ENCODE measurements at places on chromosomes 4 and X.

GRCh38 chr4:16794816-16795445, 103.5 kb downstream of the LDB2 start:
- DNase-seq: peak; percentile 37

- DNase-seq: peak; percentile 69
Measured at GRCh38 chr4:81472281-81473182, 825 bp upstream of the RASGEF1B start.

DNA sequence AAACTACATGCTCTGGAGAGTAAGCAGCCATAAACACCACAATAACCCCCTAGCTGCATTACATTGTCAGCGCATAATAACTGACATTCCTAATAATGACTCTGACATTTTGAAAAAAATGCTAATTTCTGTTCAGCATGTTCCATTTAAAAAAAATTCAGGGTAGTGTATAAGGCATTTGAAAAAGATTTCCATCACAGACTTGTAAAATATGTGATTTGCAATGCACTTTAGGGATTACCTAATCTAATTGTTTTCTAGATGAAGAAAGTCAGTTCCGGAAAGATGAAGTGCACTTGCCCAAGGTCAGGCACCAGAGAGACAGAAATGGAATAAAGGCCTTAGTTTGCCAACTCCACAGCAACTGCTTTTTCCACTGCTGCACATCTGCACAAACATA, 55.3 kb downstream of the FANCB start:
- no peak for DNase-seq

DNA sequence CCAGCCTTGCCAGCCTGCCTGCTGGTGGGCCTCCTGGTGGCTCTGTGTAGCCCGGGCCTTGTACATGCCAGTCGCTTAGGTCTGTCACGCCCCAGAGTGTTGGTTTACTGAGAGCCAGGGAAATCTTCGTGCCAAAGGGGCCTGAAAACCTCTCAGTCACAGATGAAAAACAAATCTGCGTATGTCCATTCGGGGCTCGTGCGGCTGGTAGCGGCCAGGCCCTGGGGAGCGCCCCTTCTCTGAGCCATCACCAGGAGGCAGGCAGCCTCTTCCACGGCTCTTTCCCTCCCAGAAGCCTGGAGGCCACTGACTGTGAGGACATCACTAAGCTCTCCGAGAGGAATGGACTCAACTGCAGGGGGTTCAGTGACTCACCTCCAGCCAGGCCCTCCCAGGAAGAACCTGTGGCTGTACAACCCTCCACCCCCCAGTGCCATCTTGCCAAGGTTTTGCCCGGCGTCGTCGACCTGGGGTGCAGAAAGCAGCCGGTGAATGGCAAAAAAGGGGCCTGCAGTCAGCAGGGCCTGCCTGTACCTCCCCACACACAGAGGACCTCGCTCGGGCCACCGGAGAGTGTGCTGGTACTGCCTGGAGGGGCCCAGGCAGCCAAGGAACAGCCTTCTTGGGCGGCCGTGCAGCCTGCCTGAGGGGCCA, 162.2 kb downstream of the BCOR start:
- no peak for DNase-seq

DNA sequence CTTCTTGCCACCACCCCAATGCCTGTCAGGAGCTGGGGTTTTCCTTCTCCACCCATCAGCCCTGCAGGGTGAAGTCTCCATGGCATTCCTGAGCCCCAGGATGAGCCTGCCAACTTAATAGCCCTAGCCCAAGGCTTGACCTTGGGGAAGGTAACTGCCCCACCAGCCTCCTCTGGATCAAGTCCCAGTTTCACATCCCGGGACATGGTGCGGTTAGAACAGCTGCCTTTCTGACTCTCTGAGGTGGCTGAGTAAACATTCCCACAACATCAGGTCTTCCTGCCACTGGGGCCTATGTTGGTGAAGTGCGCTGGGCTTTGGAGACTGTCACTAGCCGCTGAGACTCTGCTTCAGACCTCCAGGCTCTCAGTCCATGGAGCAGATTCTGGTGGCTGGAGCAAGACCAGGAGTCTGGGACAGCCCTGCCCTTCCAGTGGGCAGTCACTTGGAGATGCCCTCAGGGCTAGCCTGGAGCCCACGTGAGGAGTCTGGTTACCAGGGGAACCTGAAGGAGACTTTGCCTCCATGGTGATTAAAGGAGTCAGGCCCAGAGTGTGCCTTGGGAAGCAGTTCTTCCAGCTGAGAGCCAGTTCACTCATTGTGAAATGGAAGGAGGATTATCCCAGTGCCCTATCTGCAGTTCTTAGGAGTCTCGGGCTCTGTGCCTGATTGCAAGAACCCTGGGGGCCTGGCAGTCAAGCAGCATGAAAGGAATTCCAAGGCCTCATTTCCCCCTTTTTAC, 56.8 kb downstream of the SMIM20 start:
- DNase-seq: no peak

DNA sequence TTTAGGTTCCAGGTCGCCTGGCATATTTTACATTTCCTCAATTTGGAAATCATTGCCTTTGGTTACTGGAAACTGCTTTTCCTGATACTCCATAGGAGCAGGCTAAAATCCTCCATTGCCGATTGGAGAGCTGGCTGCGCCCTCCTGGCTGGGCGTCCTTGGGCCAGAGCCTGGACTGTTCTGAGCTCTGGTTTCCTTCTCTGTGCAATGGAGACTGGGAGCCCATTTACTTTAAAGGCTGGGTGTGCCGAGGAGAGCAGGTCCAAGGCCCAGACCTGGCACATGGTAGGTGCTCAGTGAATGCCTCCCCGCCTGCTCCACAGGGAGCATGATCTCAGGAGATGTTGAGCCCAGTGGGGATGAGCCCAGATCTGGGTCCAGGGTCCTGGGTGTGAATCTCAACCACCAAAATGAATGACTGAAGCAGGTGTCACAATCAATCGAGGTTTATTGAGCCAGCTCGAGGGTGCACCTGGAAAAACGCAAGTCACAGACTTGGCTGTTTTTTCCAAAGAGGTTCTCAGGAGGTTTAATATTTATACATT, 50.0 kb downstream of the EVC start:
- no peak for DNase-seq

DNA sequence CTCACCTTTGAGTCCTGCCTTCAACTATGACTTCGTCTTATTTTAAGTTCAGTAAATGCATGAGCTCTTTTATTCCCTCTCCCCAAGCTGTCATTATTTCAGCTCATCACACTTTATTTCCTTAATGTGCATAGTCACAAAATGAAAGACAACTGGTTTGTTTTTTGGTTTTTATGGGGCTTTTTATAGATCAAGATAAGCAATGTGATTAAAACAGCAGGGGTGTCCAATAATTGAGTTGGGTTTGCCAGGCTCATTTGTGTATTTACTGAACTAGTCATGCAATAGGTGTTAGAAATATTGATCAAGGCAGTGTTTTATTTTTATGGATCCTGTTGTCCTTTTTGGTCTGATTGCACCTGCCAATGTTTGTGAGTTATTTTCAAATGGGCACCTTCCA, 102.2 kb downstream of the FRMPD4 start:
- peak; percentile 43 for DNase-seq

DNA sequence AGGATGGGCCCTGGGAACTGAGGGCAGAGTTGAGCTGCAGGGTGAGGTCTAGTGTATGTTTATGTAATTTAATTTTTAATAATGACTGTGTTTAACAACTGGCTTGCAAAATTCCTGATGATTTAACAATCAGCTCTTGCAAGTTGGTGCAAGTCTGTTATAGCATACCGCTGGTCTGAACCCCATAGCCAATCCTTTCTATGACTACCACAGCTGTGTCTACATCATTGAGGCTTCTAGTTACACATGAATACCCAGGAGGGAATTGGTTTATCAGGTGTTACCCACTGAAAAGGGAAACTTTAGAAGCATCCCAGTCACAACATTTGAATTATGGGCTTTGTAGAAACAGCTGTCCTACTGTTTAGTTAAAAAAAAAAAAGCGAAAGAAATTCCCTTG, 38.3 kb downstream of the SUPT20HL1 start:
- no peak for DNase-seq

GRCh38 chrX:20531667-20532066, 265.0 kb upstream of the RPS6KA3 start:
- DNase-seq: no peak

DNA sequence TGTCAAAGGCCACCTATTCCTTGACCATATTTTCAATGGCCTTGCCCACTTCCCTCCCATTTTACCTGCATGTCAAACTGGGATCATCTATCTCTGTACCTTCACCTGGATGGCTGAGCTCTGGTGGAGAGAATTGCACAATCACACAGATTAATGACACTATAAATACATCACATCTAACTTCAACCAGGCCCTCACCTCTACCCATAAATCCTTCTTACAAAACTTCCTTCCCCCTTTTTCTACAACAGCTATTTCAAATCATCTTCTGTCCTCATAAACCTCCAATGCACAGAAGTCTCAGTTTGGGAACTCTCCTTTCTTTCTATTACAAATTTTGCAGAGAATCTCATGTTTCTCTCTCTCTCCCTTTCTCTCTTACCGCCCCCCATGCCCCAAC, 9.2 kb downstream of the PALLD start:
- no peak for DNase-seq

GRCh38 chr4:2141022-2141761, 82.1 kb downstream of the NAT8L start:
- DNase-seq: no peak

DNA sequence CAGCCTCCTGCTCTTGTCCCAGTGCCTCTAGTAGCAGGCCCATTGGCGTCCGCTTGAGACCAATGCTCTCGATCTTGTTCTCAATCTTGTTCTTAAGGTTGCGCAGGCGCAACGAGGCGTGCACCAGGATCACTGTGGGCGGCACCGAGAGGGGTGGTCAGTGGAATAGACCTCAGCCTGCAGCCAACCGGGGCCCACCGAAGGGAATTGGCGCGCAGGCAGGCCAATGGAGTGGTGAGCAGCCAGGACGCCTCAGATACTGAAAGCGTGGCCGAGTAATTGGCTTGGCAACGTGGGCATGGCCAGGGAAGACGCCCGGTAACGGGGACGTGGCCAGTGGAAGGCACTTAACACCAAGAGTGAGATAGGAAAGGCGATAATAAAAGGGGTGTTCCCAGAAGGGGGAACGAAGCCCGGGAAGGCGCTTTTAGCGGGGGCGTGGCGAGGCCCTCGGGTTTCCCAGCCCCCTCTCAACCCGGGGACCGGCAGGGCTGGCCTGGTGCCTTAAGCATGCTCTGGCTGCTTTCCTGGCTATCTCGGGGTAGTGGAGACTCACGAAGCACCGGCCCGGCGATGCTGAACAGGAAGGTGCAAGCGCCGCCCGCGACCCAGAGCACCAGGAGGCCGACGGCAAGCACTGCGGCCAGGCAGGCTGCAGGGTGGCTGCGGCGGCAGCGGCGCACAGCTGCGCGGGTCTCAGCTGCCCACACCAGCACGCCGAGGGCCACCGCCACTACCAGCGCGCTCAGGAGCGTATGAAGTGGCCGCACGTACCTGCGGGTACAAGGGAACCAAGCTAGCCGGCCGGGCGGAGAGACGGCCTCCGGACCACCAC, 1.7 kb downstream of the PRAF2 start:
- no peak for DNase-seq

DNA sequence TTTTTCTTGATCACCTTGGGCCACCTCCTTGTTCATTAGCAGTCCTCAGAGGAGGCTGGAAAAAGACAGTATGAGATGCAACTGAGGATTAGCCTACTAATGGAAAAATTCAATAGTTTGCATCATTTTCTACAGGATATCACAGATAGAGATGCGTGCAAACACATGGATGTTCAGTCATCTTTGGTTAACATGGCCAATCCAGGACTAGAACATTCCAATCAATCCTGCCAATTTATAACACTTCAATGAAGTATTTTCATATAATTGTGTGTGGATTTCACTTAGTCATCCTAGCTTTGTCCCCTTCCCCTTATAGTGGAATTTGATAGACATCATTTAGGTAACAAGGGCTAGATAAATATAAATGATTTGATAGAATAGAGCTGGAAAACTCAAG, 42.7 kb downstream of the MAML3 start:
- no peak for DNase-seq

DNA sequence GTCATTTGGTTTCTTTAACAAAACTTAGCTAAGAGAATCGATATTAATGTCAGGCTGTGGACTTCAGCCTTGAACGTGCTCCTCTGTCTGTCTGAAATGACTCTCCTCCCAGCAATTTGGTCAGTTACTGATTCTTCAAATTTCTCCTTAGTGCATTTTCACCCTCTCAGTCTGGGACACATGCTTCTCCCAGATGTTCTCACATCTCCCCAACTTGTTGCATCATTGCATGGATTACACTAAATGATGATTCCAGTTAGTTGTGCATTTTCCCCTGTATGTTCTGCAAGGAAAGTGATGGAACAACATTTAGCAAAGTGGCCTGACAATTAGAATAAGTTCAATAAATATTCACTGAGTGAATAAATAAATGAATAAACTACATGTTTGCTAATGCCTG, 94.4 kb downstream of the NLGN4X start:
- DNase-seq: no peak

DNA sequence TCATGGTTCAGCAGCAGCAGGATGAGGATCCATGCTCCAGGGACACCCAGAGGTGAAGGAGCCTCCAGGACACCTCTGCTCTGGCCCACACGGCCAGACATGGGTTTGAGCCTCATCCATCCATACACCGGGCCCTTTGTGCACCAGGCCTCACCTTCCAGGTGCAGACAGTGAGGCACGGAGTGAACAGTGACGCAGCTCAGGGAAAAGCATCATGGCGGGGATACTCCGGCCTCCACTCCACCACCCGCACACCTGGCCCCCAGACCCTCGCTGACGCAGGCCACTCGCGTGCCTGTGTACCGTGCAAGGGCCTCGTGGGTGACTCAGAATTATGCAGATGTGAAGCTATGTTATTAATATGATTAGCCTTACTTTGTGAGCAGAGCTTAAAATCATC, 33.3 kb downstream of the ADRA2C start:
- DNase-seq: no peak

DNA sequence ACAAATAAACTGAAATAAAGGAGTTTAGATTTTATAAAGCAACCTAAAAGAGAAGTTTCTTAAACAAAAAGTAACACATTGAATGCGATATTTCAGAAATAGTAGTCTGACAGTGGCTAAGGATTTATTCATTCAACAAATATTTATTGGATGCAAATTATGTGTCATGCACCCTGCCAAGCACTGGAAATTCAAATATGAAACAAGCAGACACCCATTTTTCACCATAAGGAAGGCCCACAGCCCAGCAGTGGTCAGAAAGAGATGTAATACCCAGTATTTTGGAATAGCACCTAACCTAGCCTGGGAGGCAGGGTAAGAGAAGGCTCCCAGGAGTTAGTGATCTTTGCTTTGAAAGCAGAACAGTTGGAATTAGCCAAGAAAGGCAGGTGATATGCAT, 855.1 kb upstream of the TENM3 start:
- DNase-seq: no peak
